ENCODE measurements at places on chromosomes 16 and 17. TPM values are rescaled to one million over a fixed set of nuclear protein-coding genes. Genes with fewer than 3 reads are reported as not detected.

Gene DBF4B
- total RNA-seq: 29.0 TPM

Gene METTL9
- 86.1 TPM for total RNA-seq

Gene MYH8
- total RNA-seq: not detected

Gene KCNH4
- 0.08 TPM for total RNA-seq

Gene RNF166
- 155 TPM for total RNA-seq

Gene KRTAP4-1
- not detected for total RNA-seq

Gene RAB37
- 58.5 TPM for total RNA-seq

Gene TNFSF12
- total RNA-seq: 79.8 TPM

Gene PPP1R1B
- not detected for total RNA-seq

Gene ZNF597
- total RNA-seq: 2.1 TPM

Gene CTF1
- 0.20 TPM for total RNA-seq

Gene SCNN1B
- total RNA-seq: not detected

Gene DUS1L
- 99.3 TPM for total RNA-seq

Gene SLFN14
- not detected for total RNA-seq

Gene WNK4
- 0.18 TPM for total RNA-seq

Gene HIRIP3
- total RNA-seq: 38.7 TPM

Gene VAT1
- 16.6 TPM for total RNA-seq

Gene TEX14
- total RNA-seq: 0.96 TPM

Gene TBC1D26
- not detected for total RNA-seq

Gene HYDIN
- total RNA-seq: not detected

Gene ITGA2B
- 0.71 TPM for total RNA-seq

Data from activated CD4-positive, alpha-beta memory T cell treated with anti-CD3 and anti-CD28 coated beads, Interleukin-2, amount 10 ng/mL, durations not matched to agents 7 days and 5 days (primary cell).